MCF 10A (cell line): ENCODE measurements at places on chromosomes 7 and 10.

DNA sequence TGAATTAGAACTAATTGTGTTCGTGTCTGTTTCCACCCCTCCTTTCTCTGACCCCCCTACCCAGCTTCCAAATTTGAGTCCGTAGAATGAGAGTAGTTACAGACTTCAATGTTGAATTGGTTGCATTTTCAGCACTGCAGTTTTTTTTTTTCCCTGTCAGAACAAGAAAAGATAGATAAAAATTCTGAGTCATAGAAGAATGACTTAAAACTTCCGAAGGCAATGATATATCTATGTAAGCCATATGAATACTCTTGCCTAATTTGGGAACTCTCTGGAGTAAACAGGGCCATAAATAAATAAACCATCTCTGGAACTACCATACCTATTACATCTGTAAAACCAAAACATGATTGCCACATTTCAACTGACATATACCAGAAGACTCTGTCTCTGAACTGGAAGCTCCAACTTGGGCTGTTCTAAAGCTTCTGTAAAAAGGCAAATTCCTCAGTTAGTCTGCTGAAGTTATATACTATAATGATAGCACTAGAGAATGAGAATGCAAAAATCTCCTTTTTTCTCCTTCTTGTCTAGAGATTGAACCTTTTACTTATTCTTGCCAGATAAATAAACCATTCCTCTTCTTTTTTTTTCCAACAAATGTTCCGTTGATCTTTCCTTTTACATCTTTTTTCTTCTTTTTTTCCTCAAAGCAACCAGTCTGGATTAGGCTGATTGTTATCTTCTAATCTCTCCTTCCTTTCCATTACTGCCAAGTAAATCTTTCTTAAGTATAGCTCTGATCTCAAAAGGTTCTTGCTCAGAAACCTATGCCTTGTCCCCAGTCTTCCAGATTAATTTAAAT lies 23.5 kb downstream of the VCL start:
- DNase-seq = peak; percentile 79

GRCh38 chr10:60388709-60389301 lies 870 bp downstream of the ANK3 start:
- DNase-seq = no peak

DNA sequence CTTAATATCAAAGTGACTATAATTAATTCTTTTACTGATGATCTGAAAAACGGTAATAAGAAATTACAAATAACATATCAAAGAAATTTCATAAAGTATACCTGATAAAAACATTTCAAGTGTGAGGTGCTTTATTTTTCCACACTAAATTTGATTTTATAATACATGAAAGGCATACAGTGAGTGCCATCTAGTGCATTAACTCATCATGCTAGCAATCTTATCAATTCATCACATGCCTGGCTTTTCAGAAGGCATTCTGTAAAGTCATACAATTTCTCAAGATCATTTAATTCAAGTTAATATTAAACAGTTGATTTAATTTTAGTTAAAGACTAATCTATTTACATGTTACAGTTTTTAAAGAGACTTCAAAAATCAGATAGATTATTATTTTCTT lies 1020.9 kb downstream of the GATA3 start:
- no peak for DNase-seq

GRCh38 chr10:22027364-22028238 lies 24.1 kb upstream of the DNAJC1 start:
- DNase-seq = no peak

DNA sequence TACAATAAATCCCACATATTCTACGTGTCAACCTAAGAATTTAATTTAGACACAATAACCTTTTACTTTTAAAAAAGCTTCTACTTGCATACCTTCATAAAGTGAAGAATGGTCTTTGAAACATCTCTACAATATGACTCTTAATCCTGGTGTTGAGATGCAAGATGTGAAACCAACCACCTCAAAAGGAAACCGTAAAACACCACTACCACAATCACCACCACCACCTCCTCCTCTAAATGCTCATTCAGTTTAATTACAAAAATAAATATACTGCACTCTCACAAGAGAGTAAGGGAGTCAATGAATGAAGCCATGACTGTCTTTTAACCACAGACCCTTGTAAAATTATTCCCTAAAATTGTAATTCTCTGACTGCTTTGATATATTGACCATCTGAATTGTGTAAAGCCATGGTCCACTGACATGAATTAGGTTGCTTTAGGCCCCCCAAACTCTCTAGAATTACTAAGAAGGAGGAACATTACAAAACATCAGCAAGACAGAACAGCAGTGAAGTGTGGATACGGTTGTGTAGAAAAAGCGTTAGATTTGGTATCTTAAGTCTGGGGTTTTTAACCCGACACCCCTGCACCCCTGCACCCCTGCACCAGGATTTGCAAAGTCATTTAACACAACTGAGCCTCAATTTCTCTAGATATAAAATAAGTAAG lies 171.4 kb downstream of the SFMBT2 start:
- no peak for DNase-seq
